Tibial nerve (tissue), 4 donors: ENCODE measurements at places on chromosomes 5 and 9. TPM values are rescaled to one million over a fixed set of nuclear protein-coding genes. Genes with fewer than 3 reads are reported as not detected.

DNA sequence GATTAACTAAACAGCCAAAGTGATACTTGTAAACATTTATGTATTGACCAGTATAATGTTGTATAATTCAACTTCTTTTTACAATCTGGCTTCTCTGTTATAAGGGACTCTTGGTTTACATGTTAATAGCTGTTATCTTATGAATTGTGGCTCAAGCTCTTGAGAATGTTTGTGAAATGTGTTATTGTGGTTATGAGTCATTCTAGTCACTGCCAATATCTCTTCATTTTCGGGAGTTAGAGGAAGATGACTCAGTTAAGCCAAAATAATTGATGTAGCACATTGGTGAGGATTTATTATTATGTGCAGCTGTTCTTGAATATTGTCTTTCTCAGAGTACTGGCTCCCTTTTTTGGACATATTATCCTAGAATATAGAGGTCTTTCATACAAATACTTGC is 655.2 kb upstream of the RIOK2 start:
- no peaks in the 10 kb centered on the region for H3K4me1 ChIP-seq
- H3K36me3 ChIP-seq: no peaks in the 10 kb centered on the region
- DNase-seq: no peak
- no peak overlapping the region for H3K4me3 ChIP-seq
- no peaks in the 10 kb centered on the region for H3K27me3 ChIP-seq

DNA sequence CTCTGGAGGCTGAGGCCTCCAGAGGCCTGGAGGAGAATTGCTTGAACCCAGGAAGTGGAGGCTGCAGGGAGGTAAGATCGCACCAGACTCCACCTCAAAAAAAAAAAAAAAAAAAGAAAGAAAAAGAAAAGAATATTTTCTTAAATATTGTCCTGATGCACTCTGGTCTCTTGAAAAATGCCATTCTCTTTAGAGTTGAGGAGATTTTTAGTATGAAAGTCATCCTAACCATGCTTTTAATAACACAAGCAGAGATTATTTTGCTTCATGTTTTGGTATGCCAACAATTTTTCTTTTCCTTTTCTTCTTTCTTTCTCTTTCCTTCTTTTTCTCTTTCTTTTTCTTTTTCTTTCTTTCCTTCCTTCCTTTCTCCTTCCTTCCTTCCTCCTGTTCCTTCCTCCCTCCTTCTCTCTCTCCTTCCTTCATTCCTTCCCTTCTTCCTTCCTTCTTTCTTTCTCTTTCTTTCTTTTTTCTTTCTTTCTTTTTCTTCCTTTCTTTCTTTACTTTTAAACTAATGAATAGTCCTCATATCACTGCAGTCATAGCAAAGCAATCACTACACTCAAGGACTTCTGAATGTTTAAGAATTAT is 116.9 kb upstream of the CCNH start:
- no peaks in the 10 kb centered on the region for H3K4me1 ChIP-seq
- no peaks in the 10 kb centered on the region for H3K36me3 ChIP-seq
- H3K27ac ChIP-seq: no peak overlapping the region
- H3K4me3 ChIP-seq: no peak overlapping the region

Gene ERCC8
- 16.7 TPM for total RNA-seq

DNA sequence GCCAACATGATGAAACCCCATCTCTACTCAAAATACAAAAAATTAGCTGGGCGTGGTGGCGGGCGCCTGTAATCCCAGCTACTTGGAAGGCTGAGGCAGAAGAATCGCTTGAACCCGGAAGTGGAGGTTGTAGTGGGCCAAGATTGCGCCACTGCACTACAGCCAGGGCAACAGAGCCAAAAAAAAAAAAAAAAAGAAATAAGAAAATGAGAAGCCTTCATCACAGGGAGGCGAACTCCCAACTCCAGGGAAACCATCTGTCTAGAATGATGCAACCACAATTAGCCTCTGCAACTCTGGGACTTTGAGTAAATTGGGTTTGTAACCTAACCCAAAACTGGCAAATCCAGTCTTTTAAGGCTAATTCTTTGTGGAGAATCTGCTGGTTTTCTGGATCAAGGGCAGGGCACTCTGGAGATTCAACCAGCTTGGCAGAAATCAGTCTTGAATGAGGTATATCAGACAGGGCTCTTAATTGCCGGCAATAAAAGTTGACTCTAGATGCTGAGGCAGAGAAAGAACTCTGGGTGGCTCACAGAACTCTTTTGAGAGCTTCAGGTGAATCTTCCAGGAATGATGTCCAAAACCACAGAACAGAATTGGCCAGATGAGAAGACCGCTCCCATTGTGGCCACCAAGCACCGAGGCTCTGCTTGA is 9.9 kb downstream of the S100Z start:
- no peak overlapping the region for H3K27ac ChIP-seq
- H3K36me3 ChIP-seq: no peaks in the 10 kb centered on the region
- no peaks in the 10 kb centered on the region for H3K27me3 ChIP-seq
- no peaks in the 10 kb centered on the region for H3K4me1 ChIP-seq
- no peak for DNase-seq
- no peak overlapping the region for H3K4me3 ChIP-seq

DNA sequence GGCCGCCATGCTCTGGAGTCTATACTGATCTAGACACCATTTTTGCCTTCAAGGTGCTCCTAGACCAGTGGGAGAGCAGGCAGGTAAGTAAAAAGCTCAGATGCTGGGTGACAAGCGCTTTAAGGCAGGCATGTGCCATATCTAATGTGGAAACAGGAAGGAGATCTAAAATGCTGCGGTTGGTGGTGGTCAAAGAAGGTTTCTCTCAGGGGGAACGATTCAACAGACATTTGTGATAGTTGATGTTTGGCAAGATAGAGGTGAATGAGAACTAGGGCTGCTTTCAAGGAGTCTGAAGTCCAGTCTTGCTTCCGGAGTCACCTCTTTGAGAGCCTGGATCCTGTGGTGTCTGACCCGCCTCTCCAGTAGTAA is 146.2 kb upstream of the KLF4 start:
- peaks cover 8% of the 10 kb centered on the region for H3K4me1 ChIP-seq
- H3K4me3 ChIP-seq: no peak overlapping the region
- H3K27ac ChIP-seq: no peak overlapping the region
- no peaks in the 10 kb centered on the region for H3K27me3 ChIP-seq
- DNase-seq: no peak
- H3K36me3 ChIP-seq: no peaks in the 10 kb centered on the region

Gene SCGB3A2
- not detected for total RNA-seq

DNA sequence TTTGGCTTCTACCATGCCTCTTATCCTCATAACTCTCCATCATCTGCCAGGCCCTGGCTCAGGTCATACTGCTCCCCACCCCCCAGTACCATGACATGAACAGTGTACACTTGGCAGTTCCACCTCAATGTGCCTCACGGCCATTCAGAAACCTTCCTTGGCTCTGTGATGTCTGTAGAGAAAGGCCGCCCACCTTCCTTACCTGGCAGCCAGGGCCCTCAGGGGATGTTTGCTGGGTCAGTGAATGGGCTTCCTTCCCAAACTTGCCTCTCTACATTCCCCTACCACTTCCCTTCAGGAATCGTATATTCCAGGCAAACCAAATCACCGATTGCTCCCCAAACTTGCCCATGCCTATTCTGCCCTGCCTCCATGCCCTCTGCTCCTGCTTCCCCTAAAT is 101.1 kb downstream of the PSD2 start:
- H3K27me3 ChIP-seq: no peaks in the 10 kb centered on the region
- H3K27ac ChIP-seq: no peak overlapping the region
- no peak overlapping the region for H3K4me3 ChIP-seq
- peaks cover 8% of the 10 kb centered on the region for H3K4me1 ChIP-seq
- H3K36me3 ChIP-seq: no peaks in the 10 kb centered on the region

GRCh38 chr5:104890767-104891166 is 1328.2 kb upstream of the NUDT12 start:
- no peak for DNase-seq
- no peak overlapping the region for H3K4me3 ChIP-seq
- no peak overlapping the region for H3K27ac ChIP-seq
- H3K4me1 ChIP-seq: no peaks in the 10 kb centered on the region
- no peaks in the 10 kb centered on the region for H3K27me3 ChIP-seq
- H3K36me3 ChIP-seq: no peaks in the 10 kb centered on the region

Gene PAXX
- total RNA-seq: 65.7 TPM

- H3K27me3 ChIP-seq: no peaks in the 10 kb centered on the region
- no peak overlapping the region for H3K4me3 ChIP-seq
- H3K36me3 ChIP-seq: no peaks in the 10 kb centered on the region
- H3K27ac ChIP-seq: no peak overlapping the region
- H3K4me1 ChIP-seq: no peaks in the 10 kb centered on the region
- DNase-seq: no peak
Observed at GRCh38 chr5:59003124-59003523, 420.2 kb downstream of the RAB3C start.

DNA sequence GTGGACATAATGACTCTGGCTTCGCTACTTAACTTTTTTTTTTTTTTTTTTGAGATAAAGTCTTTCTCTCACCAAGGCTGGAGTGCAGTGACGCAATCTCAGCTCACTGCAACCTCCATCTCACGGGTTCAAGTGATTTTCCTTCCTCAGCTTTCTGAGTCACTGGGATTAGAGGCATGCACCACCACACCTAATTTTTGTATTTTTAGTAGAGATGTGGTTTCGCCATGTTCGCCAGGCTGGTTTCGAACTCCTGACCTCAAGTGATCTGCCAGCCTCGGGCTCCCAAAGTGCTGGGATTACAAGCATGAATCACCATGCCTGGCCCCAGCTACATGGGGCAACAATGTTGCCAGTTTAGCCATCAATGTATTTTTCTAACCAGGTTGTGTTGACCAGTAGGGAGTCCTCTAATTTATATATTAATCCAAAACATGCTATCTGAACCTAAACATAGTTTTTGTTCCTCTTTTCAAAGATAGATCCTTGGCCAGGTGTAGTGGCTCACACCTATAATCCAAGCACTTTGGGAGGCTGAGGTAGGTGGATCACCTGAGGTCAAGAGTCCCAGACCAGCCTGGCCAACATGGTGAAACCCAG is 120.3 kb upstream of the LHFPL2 start:
- no peaks in the 10 kb centered on the region for H3K36me3 ChIP-seq
- DNase-seq: no peak
- no peaks in the 10 kb centered on the region for H3K4me1 ChIP-seq
- no peak overlapping the region for H3K4me3 ChIP-seq
- H3K27me3 ChIP-seq: no peaks in the 10 kb centered on the region
- no peak overlapping the region for H3K27ac ChIP-seq

Gene PCDHGC4
- 11.7 TPM for total RNA-seq

- DNase-seq: no peak
- no peak overlapping the region for H3K27ac ChIP-seq
- H3K27me3 ChIP-seq: no peaks in the 10 kb centered on the region
Observed at GRCh38 chr9:117555964-117556629, 141.2 kb upstream of the ASTN2 start.

- no peak for DNase-seq
- H3K27ac ChIP-seq: no peak overlapping the region
- H3K27me3 ChIP-seq: no peaks in the 10 kb centered on the region
- H3K36me3 ChIP-seq: no peaks in the 10 kb centered on the region
- no peak overlapping the region for H3K4me3 ChIP-seq
Observed at GRCh38 chr9:136242918-136243525, 2.6 kb downstream of the QSOX2 start.

GRCh38 chr5:151784141-151784540 is 12.4 kb downstream of the G3BP1 start:
- H3K27me3 ChIP-seq: no peaks in the 10 kb centered on the region
- H3K36me3 ChIP-seq: no peaks in the 10 kb centered on the region
- H3K4me3 ChIP-seq: no peak overlapping the region

Gene GLE1
- 28.0 TPM for total RNA-seq

- no peaks in the 10 kb centered on the region for H3K27me3 ChIP-seq
- H3K36me3 ChIP-seq: no peaks in the 10 kb centered on the region
- H3K4me1 ChIP-seq: no peaks in the 10 kb centered on the region
Observed at GRCh38 chr5:39850291-39850690, 425.5 kb upstream of the DAB2 start.

Gene ASPN
- 3.3 TPM for total RNA-seq

- H3K4me1 ChIP-seq: no peaks in the 10 kb centered on the region
- no peaks in the 10 kb centered on the region for H3K27me3 ChIP-seq
- DNase-seq: no peak
- H3K36me3 ChIP-seq: no peaks in the 10 kb centered on the region
- H3K27ac ChIP-seq: no peak overlapping the region
Observed at GRCh38 chr9:28439688-28440087, 866.4 kb upstream of the C9orf72 start.
